PC-3 (cell line): ENCODE measurements at places on chromosomes 2 and 18. TPM values are rescaled to one million over a fixed set of nuclear protein-coding genes. Genes with fewer than 3 reads are reported as not detected.

The TRIM43 gene
- total RNA-seq = not detected in 2 replicates

The TPRKB gene
- 42.2 and 51.4 TPM in 2 replicates for total RNA-seq

The TUBA3E gene
- total RNA-seq = not detected in 2 replicates

The LCT gene
- not detected in 2 replicates for total RNA-seq

The COL4A4 gene
- 0.29 and 0.55 TPM in 2 replicates for total RNA-seq

The HMSD gene
- 0.12 and 0.40 TPM in 2 replicates for total RNA-seq

The ATOH8 gene
- total RNA-seq = 0.04 TPM in 1 of 2 replicates, not detected in the other

The CXCR2 gene
- total RNA-seq = not detected in 2 replicates

The MC4R gene
- total RNA-seq = not detected in 2 replicates

The C2orf78 gene
- not detected in 2 replicates for total RNA-seq

The CCL20 gene
- total RNA-seq = 1.7 and 1.8 TPM in 2 replicates

The IL1A gene
- total RNA-seq = 0.11 TPM in 1 of 2 replicates, not detected in the other

The C2orf80 gene
- not detected in 2 replicates for total RNA-seq

The GPR39 gene
- total RNA-seq = 34.8 and 43.2 TPM in 2 replicates

The CNGA3 gene
- not detected in 2 replicates for total RNA-seq

The PSMA8 gene
- not detected in 2 replicates for total RNA-seq

The CD207 gene
- total RNA-seq = not detected in 2 replicates

The NT5C1B gene
- total RNA-seq = not detected in 2 replicates

GRCh38 chr2:95530734-95531133 lies 46.2 kb upstream of the TRIM43B start:
- DNase-seq = peak; percentile 42

DNA sequence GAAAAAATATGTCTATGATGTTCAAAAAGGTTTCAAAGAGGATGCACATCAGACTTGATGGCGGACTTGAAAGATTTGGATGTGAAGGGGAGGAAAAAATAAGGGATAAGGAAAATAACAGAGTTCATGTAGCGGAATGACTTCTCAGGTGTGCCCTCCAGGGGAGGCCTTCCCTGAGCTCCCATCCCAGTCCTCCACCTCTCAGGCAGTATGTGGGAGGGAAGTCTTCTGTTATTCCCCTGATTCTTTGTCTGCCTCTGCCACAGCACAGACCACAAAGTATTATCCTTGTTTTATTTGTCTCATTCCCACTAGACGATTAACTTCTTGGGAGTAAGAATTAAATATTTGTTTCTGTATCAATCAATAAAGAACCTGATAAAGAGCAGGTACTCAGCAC lies 17.7 kb downstream of the COL5A2 start:
- no peak for DNase-seq

DNA sequence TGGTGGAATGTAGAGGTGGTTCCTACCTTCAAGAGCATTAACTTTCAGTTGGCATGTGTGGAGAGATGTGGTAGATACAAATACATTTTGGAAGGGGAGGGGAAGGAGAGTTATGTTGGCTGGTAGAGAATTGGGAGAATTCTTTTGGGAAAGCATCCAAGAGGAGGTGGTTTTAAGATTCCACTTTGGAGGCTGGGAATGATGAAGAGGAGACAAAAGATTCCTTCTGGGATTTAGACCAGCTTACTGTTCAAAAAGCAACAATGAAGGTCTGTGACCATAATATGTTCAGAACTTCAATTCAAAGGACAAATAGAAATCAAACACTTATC lies 120.8 kb upstream of the FOSL2 start:
- no peak for DNase-seq

- DNase-seq = no peak
Measured at GRCh38 chr2:95121093-95121406, 558 bp downstream of the MRPS5 start.

- DNase-seq = peak; percentile 70
Measured at GRCh38 chr2:74845991-74846390, 12.1 kb downstream of the HK2 start.

GRCh38 chr18:6939972-6940371 lies 177.6 kb downstream of the LAMA1 start:
- DNase-seq = no peak

GRCh38 chr2:68357605-68358337 lies 7.3 kb upstream of the PLEK start:
- DNase-seq = peak; percentile 87

DNA sequence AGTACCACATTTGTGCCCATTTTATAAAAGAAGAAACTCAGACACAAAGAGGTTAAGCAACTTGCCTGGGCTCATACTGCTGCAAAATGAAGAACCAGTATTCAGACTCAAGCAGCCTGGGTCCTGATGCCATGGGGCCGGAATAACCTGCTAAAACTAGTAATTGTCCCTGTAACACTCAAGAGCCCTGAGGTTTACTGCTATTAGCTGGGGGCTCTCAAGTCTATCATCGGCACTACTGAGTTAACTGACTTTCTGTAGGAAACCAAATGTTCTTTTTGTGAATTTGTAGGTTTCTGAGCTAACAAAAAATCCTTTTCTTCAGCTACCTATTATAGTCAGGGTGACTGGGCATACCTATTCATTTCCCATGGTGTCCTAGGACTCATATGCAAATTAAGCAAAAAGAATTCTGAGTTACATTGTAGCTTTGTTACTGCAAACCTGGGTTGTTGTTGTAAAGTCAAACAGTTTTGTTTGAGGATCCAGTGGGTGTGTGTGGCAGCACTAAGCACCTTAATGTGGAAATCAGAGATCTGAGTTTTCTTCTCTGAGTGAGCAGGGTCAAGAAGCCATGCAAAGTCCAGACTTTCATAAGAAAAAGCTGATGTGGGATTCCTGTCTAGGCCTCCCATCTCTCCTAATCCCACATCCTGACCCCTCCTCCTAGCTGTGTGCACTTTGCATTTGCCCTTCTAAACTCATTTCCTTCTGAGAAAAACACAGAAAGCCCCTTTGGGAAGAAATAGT lies 72.4 kb upstream of the TNP1 start:
- DNase-seq = no peak

- DNase-seq = no peak
Measured at GRCh38 chr2:49973436-49973835, 819.1 kb upstream of the FSHR start.

DNA sequence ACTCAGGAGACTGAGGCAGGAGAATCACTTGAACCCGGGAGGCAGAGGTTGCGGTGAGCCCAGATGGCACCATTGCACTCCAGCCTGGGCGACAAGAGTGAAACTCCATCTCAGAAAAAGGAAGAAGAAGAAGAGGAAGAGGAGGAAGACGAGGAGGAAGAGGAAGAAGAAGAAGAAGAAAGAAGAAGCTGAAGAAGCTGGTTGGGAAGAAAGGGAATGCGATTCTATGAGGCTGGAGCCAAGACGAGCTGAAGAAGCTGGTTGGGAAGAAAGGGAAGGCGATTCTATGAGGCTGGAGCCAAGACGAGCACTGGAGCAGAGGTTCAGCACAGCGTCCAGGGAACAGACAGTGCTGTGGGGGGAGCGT lies 30.3 kb upstream of the TAF1B start:
- no peak for DNase-seq

- DNase-seq = no peak
Measured at GRCh38 chr2:125280265-125280664, 1255.2 kb downstream of the CNTNAP5 start.

- DNase-seq = no peak
Measured at GRCh38 chr2:172381275-172382027, 45.9 kb upstream of the ITGA6 start.

DNA sequence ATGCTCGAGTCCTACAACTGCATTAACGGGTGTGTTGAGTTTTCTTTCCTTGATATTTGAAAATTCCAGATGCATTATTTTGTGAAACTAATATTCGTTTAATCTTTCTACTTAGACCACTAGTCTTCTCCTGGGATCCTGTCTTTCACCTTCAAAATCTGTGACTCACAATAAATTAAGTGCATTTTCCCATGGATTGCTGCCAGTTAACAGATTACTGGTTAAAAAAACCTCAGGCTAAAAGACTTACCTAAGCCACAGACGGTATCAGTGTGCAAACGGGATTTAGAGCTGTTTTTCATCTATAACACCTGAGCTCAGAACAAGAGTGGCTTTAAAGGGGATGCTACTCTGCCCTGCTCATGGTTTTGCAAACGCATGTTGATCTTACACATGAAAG lies 10.2 kb downstream of the FECH start:
- DNase-seq = peak; percentile 7

DNA sequence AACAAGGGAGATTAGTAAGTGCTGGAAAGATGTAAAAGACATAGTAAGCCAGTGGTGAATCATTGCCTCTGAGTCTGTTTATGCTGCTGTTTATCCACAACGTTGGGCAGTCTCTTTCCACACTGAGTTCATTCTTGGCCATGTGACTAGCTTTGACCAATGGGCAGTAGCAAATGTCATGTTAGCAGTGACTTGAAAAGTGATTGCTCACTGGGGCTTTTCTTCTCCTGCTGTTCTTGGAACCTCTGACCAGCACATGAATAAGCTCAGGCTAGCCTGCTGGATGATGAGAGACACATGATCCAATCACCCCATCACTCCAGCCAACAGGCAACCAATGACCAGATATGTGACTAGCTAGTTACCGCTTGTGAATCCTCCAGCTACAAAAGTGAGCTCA lies 360.4 kb downstream of the SLC4A3 start:
- DNase-seq = peak; percentile 82

GRCh38 chr2:174544156-174544555 lies 53.4 kb downstream of the WIPF1 start:
- DNase-seq = no peak

DNA sequence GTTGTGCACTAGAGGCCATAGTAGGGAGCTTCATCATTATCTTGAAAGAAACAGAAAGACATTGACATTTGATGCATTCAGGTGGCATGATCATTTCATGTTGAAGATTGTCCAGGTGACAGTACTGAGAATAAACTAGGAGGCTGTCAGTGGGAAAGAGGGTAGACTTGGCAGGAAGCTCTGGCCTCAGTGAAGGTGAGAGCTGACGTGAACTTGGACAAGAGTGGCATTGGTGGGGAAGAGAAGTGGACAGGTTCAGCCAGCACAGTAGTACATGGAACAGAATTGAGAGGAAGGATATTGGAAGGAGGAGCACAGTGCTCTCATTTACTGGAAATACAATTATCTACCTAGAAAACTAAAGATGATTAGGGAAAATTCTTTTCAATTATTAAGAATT lies 245.2 kb downstream of the CYRIA start:
- DNase-seq = no peak

DNA sequence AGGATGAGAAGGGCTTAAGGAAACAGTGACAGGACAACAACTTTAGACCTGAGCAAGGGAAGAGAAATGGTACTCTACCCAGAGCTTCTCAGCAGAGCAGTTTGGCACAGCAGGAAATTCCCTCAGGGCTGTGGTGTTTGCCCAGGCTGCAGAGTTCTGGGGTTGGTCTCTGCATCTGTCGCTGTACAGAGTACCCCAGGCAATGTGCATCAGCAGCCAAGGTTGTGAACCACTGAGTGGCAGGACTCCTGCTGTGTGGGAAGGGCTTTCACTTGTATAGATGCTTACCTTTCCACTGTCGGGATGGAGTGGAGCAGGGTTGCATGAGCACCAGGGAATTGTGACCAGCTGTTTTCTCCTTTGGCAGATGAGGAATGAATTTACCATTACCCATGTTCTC lies 21.2 kb downstream of the STAMBP start:
- no peak for DNase-seq

GRCh38 chr2:226017107-226017506 lies 617.6 kb downstream of the NYAP2 start:
- no peak for DNase-seq

DNA sequence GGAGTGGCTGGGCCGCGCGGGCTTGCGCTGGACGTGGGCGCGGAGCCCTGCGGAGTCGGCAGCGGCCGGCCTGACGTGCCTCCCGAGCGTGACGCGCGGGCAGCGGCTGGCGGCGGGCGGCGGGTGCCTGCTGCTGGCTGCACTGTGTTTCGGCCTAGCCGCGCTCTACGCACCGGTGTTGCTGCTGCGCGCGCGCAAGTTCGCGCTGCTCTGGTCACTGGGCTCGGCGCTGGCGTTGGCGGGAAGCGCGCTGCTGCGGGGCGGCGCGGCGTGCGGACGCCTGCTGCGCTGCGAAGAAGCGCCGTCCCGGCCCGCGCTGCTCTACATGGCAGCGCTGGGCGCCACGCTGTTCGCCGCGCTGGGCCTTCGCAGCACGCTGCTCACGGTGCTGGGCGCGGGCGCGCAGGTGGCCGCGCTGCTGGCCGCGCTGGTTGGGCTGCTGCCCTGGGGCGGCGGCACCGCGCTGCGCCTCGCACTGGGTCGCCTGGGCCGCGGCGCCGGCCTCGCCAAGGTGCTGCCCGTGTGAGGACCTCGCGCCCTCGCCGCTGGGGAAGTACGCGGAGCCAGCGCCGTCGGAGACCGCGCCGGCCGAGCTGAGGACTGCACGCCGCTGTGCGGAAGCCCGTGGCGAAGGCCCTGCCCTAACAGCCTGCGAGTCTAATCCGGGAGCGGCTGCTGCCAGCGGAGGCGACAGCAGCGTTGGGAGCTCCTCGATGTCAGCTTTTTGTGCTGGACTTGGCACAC lies 526 bp downstream of the SFT2D3 start:
- peak; percentile 78 for DNase-seq

- no peak for DNase-seq
Measured at GRCh38 chr2:230602562-230603230, 109.9 kb upstream of the CAB39 start.

DNA sequence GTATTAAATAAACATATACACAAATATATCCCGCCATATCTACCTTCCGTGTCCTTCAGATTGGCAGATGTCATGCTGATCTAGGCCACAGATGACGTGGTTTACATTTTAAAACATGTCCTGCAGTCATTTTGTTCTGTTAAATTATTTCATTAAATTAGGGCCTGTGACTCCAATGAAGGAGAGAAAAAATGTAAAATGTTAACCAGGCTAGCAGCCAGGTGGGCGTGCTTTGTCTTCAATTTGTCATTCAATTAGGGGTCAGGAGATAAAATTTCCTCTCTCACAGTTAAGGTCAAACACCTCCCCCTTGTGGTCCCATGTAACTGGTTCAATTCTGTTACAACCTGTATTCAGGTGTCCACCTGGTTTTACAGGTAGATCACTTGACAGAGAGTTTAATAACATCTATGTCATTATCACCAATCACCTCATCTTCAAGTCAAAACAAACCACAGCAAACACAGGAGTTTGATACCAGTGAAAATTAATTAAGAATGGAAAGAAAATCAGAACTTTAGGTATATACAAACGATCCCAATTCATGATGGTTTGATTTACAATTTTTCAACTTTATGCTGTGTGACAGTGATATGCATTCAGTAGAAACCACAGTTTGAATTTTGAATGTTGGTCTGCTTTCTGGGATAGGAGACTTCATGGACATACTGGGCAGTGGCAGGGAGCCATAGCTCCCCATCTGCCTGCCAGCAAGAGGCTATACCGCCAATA lies 339.4 kb downstream of the CMPK2 start:
- peak; percentile 37 for DNase-seq
